ENCODE measurements at places on chromosomes 16 and 17.

GRCh38 chr16:10966129-10966528 lies 21.8 kb downstream of the CLEC16A start:
- no peak for DNase-seq

DNA sequence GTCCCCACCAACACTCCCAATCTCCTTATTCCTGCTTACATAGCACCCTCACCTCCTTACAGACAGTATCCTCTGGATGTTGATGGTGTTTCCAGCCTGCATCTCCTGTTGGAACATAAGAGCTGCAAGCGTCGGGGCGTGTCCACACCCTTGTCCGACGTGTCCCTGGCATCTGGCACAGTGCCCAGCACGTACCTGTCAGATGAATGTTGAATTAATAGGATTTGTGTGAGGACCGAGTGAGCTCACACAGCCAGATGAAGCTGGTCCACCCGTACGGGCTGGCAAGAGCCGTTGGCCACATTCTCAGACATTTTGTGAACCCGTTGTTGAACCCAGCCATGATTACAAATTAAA lies 12.2 kb upstream of the CBX4 start:
- DNase-seq: no peak

DNA sequence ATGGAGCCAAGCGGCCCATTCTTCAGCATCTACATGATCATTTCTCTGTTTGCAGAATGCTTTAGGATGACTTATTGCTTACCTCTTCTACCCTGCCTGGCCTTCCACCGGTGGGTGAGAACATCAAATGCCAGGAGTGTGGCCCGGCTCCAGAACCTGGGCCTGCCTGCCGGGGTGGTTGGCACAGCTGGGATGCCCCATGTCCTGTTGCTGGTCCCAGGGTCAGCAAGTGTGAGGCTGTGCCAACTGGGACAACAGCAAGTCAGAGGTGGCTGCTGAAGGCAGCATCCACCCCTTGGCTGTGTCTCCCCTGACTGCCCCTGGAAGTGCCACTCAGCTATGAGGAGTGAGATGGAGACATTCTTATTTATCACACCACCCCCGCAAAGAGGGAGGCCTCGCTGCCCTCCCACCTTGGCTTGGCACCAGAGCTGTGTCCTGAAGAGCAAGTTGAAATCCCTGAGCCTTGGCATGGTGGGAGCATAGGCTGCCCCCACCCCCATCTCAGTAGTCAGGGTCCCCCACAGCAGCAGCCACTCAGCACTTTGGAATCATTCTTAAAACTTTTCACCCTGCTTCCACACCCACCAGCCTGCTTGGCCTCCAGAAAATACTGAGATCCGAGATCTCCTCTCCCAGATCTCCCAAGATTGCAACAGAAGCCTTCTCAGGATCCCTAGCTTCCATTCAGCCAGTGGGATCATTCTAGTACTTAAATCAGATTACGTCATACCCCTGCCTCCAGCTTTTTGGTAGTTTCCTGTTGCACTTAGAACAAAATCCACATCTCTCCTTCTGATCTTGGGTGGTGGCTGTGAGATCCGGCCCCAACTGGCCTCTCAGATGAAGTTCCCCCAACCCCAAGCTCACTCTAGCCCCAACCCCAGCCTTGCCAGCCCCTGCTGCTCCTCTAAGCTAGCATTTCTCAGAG lies 127.5 kb downstream of the SOCS1 start:
- DNase-seq: no peak

- DNase-seq: no peak
Observed at GRCh38 chr17:78396441-78397337, 18.2 kb downstream of the PGS1 start.

DNA sequence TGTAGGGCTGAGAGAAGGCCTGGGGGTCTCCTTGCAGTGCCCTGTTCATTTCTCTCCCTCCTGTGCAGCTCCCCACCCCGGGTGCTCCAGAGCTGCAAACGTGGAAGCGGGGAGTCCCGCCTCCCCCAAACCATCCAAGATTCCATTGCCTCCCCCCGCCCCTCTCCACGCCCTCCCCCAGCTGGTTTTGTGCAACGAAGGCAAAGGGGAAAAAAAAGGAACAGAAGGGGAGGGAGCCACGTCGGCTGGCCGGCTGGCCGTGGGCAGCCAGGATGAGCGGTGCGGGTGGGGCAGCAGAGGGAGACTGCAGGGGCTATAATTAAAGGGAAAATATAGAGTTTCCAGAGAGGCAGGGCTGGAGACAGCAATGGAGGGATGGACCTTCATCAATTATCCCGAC lies 1.7 kb upstream of the COL1A1 start:
- peak; percentile 57 for DNase-seq

All from kidney (tissue), 22 donors.